Coronary artery (tissue), 2 donors: ENCODE measurements at places on chromosomes 6 and 20.

DNA sequence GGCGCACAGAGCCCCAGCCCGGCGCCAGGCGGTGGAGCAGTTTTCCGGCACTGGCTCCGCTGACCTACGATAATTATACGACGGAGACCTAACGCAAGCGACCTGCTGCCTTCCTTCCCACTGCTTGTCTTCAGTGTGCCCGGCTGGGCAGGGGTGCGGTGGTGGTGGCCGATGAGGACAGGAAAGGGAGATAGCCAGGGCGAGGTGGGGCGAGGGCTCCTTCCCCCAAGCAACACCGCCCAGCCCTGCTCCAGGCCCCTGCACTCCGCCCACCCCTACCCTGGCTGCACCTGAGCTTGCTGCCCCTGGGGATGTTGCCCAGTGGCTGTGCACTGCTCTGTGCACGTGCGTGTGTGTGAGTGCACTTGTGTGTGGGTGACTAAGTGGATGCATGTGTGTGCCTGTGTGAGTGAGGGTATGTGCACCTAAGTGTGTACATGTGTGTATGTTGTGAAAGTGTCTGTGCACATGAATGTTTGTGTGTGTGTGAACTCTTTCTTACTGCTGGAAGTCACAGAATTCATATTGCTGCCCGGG, 42.6 kb upstream of the IRF4 start:
- DNase-seq = no peak

DNA sequence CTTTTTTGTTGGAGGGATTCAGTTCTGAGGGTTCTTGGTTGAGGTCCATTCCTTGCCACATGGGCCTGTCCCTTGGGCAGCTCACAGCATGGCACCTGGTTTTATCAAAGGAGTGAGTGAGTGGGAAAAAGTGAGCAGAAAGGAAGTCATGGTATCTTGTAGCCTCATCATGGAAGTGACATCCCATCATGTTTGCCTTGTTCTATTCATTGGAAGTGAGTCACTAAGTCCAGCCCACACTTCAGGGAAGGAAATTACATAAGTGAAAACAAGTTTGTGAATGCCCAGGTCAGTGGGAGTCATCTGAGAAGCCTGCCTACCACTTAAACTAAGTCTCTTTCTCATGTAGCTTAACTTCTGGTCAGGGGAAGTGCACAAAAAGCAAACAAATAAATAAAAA, 32.8 kb upstream of the ZNFX1 start:
- no peak for DNase-seq

DNA sequence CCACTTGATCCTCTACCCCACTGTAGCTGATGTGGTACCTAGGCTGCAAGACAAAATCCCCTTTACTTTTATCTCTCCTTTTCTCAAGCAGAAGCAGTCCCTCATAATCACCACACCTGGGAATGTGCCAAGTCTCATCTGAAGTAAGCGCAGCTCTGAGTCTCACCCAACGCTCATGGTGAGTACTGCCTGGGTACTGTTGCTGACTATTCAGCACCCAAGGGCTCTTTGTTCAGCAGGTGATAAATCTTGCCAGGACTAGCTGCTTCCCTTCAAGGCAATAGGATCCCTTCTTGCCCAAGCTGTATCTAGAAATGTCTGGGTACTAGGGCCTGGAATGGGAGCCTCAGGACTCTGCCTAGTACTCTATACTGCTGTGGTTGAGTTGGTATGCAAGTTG, 70.9 kb downstream of the GCLC start:
- no peak for DNase-seq

DNA sequence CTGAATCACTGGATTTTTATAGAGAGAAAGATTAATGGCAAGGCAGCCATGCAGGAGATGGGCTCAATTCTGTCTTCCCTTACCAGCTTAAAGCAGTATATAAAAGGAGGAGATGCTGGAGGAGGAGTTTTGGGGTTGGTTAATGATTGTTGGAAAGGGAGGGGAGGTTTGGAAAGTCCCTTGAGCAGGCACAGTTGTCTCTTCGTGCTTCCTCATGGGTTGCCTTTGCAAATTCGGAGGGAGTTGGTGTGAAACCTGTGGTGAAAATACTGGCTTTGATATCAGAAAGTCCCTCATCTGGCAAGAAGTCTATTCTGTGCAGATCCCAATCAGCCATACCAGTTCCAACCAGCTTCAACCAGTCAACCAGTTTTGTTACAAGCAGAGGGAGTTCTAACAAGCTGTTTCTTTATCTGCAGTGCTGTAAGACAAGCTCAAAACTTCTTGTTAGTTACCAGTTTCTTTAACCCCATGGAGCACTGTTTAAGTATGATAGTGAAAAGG, 107.0 kb downstream of the HIVEP1 start:
- no peak for DNase-seq

DNA sequence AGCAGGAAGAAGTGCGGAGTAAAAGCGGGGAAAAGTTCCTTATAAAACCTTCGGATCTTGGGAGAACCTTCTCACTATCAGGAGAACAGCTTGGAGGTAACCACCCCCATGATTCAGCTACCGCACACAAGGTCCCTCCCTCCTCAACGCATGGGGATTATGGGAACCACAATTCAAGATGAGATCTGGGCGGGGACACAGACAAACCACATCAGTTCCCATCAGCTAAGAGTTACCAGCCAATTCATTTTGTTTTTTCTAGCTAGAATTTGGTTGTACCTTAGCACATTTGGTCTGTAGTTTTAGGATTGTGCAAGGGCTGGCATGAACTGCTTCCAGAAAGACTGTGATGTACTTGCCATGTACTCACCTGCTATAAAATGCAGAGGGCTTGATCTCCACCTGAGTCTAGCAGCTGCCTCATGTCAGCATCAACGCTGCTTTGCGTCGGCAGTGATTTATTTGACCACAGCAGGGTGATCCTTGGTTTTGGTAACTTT, 94.7 kb upstream of the SLC2A12 start:
- DNase-seq = no peak

DNA sequence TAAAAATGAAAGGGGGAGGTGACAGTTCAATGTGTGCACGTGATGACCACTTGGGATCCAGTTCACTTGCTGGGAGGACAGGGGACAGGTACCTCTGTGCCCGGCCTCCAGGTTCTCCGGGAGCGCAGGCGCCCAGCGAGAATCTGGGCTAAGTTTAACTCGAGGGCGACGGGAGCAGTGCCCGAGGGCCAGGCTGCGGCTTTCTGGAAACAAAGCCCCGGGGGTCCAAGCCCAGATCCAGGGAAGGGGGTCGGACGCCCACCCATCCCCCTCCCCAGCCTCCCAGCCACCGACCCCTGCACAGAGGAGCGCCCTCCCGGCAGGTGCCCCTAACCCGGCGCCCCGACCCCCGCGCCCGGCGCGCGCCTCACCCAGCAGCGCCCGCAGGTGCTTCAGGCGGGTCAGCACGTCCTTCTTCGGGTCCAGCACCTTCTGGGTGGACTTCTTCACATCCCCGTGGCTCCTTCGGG, 405 bp downstream of the RALGAPA2 start:
- peak; percentile 80 for DNase-seq

DNA sequence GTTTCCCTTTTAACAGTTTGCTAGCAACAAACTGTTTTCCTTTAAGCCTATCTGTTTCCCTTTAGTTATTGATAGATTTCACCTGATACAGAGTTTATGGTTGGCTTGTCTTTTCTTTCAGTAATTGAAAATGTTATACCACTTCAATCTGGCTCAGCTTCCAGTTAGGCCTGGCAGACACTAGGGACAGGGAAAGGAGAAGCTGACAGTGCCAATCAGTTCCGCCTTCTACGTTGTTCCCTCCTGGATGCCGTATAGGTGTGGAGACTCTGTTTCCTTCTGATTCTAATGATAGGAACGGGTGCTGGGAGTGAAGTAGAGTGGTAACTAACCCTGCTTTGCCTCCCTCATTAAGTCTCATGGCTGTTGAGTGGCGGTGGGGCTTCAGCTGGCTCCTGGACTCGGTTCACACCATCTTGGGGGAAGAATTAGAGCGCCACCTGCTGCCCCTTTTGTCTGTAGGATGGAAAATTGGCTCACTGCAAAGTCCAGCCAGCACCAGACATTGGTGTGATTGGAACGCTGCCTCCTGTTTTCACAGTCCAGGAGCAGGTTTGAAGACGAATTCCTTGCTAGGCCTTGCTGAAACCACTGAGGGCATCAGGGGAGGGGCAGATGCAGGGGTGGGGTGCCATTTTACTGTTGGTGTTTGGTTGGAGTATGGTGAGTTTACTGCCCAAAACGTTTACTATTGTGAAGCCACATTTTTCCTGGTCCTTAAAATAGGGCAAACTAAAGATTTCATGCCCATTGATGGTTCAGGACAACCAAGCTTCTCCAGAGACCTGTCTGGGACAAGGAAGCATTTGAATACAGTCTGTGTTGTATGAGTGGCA, 1729.5 kb downstream of the GRIK2 start:
- DNase-seq = peak; percentile 69

- no peak for DNase-seq
Measured at GRCh38 chr6:100339574-100340255, 125.0 kb downstream of the SIM1 start.
